ENCODE measurements at places on chromosomes 11 and 22.

DNA sequence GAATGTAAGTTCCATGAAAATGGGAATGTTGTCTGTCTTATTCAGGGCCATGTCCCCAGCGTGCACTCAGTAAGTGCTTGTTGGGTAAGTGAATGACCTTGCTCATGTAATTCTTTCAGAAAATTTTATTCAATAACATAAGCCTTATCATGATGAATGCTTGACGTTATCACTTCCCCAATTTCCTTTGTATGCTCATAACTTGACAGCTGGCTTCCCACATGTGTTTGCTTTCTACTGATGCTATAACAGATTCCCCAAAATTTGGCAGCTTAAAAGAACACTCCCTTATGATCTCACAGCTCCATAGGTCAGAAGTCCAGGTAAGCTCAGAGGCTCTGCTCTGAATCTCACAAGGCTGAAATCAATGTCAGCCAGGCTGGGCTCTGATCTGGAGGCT is 155.8 kb upstream of the POU2AF2 start:
- no peak for DNase-seq

- DNase-seq = no peak
Observed at GRCh38 chr11:22371160-22371559, 33.0 kb downstream of the SLC17A6 start.

DNA sequence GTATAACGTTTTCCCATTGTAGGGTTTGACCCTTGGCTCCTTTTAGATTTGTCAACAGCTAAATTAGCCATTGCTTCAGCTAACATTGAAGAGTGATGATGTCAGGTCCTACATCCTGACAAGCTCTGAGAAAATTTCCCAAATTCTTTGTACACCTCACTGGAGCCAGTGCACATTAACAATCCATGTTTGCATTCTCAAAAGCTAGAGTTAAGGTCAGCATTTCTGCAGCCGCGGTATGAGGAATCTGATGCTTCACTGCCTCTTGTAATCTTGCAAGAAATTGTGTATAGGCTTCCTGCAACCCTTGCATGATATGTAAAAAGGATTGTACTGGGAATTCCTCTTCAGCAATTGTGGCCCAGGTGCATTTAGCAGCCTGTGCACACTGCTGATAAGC is 33.1 kb upstream of the NCAM1 start:
- no peak for DNase-seq

- no peak for DNase-seq
Observed at GRCh38 chr11:113591117-113591516, 115.0 kb downstream of the TMPRSS5 start.

DNA sequence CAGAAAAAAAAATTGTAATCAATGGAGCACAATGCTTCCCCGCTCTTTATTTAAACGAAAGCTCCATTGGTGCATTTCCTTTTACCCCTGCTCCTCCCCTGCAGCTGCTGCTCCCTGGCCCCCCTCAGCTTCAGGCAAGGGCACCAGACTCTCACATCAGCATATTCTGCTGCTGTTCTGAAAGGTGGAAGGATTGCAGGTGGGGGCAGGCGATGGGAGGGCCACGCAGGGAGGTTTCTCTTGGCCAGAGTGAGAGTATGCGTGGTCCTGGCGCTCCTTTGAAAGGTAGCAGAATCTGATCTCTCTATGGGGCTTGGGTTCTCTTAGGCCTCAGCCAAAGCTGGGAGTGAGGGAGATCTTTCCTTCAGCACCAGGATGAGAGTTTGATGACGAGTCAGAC is 240.9 kb upstream of the CADM1 start:
- no peak for DNase-seq

- DNase-seq = no peak
Observed at GRCh38 chr11:46465683-46466082, 74.1 kb upstream of the CHRM4 start.

GRCh38 chr22:32823024-32823730 is 21.7 kb downstream of the TIMP3 start:
- no peak for DNase-seq

- DNase-seq = no peak
Observed at GRCh38 chr11:61332281-61332796, 566 bp downstream of the DDB1 start.

DNA sequence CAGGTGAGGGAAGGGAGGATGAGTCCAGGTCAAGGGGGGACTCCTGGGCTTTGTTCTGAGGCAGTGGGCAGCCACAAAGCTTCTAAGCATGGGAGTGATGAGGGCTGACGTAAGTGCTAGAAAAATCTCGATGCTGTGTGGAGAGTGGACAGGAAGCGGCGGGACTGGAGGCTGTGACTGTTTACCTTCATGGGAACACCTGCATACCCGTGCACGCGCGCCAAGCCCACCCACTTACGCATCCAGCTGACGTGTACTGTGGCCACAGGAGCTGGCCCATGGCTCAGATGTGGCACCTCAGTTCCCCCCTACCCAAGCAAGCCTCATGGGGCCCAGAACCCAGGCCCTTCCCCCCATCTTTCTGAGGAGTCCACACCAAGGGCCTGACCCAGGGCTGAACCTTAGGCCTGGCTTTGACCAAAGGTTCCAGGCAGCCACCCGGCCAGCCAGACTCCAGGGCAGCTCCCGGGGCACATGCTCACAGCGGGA is 14.0 kb downstream of the MYRF start:
- DNase-seq = no peak

DNA sequence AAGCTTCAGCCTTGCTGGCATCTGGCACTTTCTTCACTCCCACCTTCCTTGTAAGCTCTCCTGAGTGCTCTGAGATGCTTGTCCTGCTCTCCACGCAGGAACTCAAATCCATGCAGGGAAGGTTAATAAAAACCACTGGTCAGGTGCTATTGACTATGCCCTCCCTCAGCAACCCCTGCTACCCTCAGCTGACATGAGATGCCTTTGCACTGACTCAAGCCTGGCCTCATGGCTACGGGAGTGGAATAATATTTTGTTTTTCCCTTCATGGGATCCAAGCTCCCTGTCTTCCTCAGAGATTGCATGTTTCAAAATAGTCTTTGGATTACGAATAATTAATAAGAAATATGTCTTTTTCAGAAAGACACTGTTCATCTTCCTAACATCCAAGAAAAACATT is 31.7 kb upstream of the ABCC8 start:
- no peak for DNase-seq

DNA sequence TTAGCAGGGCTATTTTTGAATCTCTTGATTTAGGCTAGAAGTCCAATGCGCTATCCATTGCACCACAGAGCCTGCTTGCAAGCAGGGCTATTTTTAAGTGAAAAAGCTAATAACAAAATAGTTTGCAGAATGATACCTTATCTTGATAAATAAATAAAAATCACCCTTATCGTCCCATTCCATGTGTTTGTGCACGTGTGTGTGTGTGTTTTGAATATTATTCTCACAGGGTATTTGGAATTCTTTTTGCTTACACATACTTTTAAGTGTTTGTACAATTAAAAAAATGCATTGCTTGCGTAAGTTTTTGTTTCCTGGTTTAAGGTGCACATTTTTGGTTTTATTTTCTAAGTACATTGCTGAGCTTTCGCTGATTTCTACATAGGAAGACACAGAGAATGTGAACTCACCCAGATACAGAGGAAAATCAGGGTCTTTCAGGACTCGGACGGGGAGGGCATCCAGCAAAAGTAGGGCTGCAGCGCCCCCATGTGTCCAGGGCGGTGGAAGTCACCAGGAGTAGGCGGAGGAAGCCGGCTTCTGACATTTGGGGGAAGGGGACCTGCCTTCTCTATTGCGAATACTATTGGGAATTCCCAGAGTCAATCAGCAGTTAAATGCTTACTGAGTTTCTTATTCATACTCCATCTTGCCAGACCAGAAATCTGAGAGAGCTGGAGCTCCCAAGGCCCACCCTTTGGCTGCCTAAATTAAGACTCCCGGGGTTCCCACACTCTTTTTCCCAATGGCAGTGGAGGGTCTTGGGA is 27.3 kb downstream of the SLC1A2 start:
- DNase-seq = peak; percentile 82

- DNase-seq = no peak
Observed at GRCh38 chr22:48628891-48629543, 1198.7 kb downstream of the BRD1 start.

DNA sequence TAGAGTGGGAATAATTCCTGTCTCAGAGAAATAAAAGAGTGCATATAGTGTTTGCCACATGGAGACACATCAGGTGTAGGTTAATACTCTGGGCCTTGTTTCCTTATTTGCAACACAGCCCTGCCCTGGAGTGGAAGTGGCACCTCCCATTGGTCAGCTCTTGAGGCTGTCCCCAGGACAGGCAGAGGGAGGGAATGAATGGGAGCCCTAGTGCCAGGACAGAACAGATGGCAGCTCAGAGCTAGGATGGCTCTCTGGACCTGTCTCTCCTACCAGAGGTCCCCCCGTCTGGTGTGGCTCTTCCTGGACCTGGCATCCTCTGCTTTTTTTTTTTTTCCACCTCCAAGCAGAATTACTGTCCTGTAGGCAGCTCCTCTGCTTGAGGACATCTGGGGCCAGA is 35.6 kb downstream of the LIMK2 start:
- DNase-seq = no peak

GRCh38 chr22:20951932-20952380 is 15.1 kb upstream of the AIFM3 start:
- DNase-seq = no peak

GRCh38 chr11:5992604-5993251 is 5.9 kb upstream of the OR52L1 start:
- DNase-seq = no peak

- no peak for DNase-seq
Observed at GRCh38 chr22:43314611-43315010, 28.6 kb downstream of the SCUBE1 start.

GRCh38 chr11:3901249-3902025 is 46.0 kb downstream of the STIM1 start:
- no peak for DNase-seq

DNA sequence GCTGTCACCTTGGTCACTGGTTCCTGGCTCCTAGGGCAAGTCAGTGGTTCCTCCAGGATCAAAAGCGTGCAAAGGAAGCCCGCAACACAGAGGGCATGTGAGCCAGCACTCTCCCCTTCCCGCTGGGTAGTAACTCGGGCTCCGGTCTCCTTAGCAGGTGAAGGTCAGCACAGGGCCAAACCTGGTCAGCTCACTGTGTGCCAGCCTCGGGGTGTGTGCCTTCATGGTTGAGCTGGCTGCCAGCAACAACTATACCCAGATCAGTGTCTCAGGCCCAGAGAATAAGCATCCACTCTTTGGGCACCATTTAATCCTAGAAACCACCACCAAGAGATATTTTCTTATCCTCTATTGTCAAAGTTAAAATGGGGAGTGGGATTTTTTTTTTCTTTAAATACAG is 16.1 kb upstream of the CCDC86 start:
- no peak for DNase-seq

GRCh38 chr11:131840545-131840944 is 470.1 kb downstream of the NTM start:
- DNase-seq = no peak

DNA sequence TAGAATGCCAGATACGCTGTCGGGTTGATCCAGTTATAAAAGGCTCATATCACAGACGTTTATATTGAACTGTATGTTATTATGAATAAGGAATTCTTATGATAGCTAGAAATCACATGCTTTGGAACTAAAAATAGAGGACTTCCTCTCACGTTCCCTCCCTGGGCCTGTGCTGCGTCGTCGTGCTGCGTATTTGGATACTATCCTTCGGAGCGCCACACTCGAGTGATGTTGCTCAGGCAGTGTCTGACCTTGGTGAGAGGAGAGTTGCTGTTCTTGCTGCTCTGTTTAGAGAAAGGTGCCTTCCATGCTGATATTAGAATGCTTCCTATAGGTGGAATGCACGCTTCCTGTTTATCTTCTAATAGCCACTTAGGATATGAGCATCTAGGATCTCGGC is 20.2 kb upstream of the ST14 start:
- no peak for DNase-seq

DNA sequence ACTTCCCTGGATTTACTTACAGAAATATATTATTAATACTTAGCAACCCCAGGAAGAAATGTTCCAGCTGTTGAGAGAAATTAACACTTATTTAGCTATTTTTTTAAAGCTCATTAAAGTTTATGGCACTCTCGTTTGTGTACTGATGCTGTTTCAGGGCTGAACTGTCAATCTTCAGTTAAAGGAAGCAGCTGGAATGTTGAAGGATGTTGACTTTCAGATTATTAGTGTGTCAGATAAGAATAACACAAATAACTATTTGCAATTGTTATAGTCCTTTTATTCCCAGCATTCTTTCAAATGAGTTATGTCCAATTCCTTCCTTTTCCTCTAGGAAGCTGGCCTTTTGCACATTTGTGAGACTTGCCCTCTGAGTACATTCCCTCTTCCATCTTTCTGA is 278.2 kb upstream of the RAG2 start:
- DNase-seq = no peak

DNA sequence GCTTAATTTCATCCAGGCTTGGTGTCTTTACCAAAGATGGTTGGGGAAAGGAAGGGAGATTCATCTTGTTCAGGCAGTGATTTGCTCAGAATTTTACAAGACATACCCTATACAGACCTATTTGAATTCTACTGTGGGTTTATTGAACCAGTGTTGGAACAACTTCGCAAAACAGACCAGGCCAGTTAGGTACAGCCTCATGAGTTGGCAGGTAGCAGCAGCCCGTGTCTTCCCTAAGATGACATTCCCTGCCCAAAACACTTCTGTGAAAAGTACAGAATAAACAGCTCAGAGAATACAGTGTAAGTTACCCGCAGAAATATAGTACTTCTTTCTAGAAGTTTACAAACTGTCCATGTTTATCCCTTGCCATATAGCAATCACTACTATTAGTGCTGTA is 102.4 kb upstream of the GAL start:
- DNase-seq = no peak

DNA sequence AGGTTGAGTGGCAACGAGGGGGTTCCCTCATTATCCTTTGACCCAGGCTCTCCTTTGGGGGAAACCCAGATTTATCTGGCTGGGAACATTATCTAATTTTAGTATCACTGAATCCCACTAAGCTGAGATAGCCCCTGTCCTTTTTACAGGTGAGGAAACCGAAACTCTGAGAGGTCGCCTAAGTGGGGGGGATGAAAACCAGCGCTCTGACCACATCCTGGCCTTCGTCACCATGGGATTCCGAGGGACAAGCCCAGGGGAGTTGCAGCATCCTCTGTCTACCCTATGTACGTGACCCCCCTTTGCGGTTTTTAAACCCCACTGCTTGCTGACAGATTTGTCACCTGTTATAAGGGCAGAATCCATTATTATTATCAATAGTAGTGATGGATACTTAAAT is 61.0 kb downstream of the ISX start:
- DNase-seq = no peak

- no peak for DNase-seq
Observed at GRCh38 chr22:27135031-27135981, 477.9 kb downstream of the MIAT start.

DNA sequence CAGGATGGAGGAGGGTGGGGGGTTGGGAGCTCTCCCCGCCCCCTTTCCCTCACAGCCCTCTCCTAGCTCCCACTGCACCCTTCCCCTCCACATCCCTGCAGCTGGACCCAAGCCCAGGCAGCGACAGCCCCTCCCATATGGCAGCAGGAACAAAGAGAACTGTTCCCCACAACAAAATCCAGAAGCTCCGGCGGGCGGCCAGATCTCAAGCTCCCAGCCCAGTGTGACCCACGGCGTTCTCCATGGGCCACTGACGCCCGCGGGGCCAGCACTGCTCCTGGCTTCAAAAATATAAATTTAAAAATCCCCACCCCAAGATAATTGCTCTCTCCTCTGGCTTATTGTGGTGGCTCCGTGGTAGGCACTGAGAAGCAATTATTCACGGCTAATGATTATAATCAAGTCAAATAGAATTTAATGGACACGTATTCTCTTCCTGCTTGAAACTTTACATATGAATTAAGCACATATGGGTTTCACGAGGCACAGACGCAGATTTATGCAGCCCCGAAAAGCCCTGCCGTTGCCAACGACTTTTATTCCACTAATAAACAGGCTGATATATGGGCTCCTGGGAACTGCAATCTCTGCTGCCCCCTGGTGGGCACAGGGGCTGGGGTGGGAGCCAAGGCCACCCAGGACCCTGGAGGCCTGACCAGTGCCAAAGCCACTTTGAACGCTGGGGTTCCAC is 17.5 kb downstream of the MACROD1 start:
- DNase-seq = peak; percentile 64
